Breast epithelium (tissue), 4 donors: ENCODE measurements at places on chromosomes 4 and X. TPM values are rescaled to one million over a fixed set of nuclear protein-coding genes. Genes with fewer than 3 reads are reported as not detected.

GRCh38 chr4:52483186-52483890, 175.8 kb downstream of the USP46 start:
- DNase-seq, result no peak

GRCh38 chrX:25043192-25043591, 27.4 kb upstream of the ARX start:
- no peak for DNase-seq

DNA sequence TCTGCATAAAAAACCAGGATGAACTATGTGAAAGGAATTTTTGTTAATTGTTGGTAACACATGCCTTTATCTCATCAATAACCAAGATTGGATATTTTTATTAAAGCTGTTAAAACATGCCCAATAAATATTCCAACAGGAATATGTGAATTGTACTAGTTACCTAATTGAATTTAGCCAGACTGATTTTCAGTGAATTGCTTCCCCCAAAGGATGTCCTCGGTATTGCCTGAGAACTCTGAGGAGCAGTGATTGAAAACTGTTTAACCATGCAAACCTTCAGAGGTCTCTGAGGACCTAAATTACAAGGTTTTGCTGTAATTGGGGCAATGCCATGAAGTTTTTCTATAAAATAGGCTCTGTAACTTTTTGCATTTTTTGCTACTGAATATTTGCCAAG, 66.6 kb downstream of the BLTP1 start:
- DNase-seq, result no peak

DNA sequence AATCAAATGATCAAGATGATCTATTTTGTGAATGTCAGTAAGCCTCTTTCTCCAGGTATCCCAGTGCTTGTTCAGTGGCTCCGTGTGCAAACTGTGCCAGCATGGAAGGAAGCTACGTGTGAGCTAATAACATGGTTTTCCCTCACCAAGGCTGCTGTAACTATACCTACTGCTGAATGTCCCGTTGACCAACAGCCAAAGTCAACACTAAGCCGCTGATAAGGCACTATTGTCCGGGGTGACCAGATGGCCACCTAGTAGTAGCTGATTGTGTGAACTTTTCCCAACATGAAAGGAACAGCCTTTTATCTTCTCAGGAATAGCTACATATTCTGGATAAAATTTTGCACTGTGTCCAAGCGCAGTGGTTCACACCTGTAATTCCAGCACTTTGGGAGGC, 58.0 kb upstream of the ABCG2 start:
- DNase-seq, result no peak

DNA sequence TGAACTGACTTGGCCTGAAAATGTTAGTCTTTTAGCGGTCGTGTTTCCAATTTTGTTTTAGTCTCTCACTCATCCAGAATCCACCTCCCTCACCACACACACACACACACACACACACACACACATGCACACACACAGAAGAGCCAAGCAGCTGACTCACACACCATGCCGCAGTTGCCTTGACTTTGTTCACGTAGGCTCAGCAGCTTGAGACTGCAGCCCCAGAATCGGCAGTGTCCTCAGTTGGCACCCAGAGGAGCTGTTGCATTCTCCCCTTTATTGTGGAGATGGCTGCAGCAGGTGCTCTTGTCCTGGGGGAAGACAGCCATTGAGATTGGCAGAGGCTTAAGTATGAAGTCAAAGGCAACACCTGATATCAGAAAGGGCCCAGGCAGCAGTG, 20.9 kb upstream of the XPNPEP2 start:
- no peak for DNase-seq

DNA sequence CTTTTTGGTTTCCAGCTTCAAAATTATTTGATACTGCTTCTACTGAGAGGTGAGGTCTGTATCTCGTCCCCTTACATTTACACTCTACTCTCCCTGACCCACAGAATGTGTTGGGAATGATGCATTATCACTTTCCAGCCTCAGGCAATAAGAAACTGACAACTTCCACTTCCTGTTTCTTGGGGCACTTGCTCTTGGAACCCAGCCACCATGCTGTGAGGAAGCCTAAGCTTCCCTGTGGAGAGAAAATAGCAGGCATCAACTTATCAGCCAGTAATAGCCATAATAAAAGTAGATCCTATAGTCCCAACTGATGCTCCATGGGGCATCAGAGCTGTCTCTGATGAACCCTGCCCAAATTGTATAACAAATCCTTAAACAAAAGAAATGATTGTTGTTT, 32.6 kb downstream of the RELL1 start:
- DNase-seq, result no peak

DNA sequence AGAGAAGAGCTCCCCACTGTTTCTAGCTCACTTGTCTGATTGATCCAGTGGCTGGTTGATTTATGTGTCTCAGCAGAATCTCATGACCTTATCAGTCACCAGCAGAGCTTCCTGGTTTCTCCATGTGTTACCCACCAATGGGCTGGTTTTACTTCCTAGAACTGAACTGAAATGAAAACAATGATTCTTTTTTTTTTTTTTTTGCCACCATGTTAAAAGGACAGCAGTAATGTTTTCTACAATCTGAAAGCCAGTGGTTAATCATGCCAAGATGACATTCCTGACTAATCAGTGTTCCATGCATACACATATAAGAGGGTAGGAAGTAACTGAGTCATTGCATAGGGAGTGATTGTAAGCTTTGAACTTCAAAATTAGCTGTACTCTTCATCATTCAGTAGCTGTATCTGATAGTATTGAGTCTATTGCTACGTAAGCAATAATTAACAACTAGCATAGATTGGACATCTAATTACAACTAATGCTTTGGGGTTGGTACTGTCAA, 67.7 kb downstream of the SLC4A4 start:
- DNase-seq, result no peak

- DNase-seq, result no peak
Measured at GRCh38 chr4:38283724-38284123, 323.5 kb downstream of the PTTG2 start.

DNA sequence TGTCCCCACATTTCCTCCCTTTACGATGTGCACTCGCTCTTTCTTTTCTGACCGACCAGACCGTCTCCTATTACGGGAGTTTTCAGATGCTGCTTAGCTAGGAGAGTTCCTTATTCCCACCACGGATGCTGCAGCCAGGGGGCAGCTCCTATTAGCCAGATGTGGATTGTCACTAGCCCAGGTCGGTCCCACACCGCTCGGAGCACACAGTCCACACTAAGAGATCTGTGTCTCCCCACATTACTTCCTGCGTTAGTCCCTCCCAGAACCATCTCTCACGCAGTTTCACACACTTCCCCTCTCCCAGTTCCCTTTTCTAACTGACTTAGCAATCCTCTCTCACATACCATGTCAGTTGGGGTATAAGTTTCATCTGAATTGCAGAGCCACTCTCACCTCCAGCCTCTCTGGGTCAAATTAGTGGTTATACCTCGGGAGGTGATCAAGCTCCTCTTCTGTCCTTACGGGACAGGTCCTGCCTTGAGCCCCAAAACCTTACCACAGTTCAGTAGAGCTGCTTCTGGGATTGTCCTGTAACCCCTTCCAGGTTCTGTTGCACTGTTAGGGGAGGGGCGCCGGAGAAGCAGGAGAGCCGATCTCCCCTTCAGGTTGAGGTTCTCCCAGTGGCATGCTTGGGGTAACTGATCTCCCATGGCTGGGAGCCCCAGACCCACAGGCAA, 28.2 kb downstream of the SULT1E1 start:
- no peak for DNase-seq

GRCh38 chr4:184856277-184856609, 30.5 kb upstream of the ACSL1 start:
- no peak for DNase-seq

DNA sequence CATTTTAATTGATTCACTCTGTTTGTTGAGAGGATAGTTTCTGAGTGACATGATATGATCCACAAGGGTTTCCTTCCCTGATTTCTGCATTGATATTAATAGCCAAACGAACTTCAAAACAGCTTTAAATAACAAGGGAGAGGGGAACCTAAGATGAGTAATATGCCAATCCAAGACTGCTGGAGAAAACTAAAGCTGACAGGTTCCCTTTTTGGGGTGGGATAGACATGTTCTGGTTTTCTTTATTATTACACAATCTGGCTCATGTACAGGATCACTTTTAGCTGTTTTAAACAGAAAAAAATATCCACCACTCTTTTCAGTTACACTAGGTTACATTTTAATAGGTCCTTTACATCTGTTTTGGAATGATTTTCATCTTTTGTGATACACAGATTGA, 182.2 kb downstream of the AR start:
- DNase-seq, result no peak

- DNase-seq, result no peak
Measured at GRCh38 chrX:151896734-151897474, 15.8 kb upstream of the MAGEA4 start.

GRCh38 chrX:71606536-71607216, 11.6 kb downstream of the CXCR3 start:
- DNase-seq, result no peak

- DNase-seq, result no peak
Measured at GRCh38 chr4:53037892-53038291, 175.8 kb downstream of the RASL11B start.

DNA sequence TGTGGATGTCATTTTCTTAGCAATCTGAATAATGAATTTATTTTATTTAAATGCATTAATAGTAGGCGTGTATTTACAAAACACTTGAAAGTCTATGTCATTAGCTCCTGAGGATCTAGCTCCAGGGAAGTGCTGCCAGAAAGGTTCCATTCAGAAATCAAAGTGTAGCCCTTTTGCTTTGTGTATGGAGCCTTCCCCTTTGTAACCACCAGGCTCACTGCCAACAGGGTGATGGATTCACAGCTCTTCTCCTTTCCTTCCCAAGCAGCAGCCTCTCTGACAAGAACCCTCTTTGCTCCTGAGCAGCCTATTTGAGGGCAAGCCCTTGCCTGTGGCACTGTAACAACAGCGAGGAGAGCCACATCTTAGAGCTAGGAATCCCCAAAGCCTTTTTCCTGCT, 286.0 kb upstream of the RASGEF1B start:
- DNase-seq, result no peak

DNA sequence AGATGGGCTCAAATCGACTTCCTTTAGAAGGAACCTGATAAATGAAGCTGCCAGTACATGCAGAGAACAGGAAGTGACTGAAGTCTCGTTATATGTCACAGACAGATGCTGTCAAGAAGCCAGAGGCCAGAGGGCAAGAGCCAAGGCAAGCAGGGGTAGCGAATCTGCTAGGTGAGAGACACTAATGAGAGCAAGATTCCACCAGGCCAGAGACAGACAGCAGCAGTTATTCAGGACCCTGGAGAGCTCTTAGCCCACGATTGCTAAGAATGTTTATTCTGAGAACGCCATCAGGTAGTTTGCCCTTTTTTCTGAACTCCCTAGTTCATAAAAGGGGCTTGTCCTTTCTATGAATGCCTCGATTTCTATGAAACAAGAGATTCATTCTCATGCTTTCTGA, 73.7 kb downstream of the BEND2 start:
- DNase-seq, result no peak

GRCh38 chr4:17762726-17763125, 18.7 kb downstream of the FAM184B start:
- no peak for DNase-seq

GRCh38 chr4:142366769-142367181, 479.3 kb downstream of the INPP4B start:
- DNase-seq, result no peak

- peak; percentile 48 for DNase-seq
Measured at GRCh38 chrX:107677501-107677901, 49.2 kb downstream of the PRPS1 start.

GRCh38 chr4:3720466-3720865, 45.7 kb upstream of the ADRA2C start:
- DNase-seq, result no peak

- no peak for DNase-seq
Measured at GRCh38 chr4:125836597-125837195, 521.9 kb downstream of the FAT4 start.

DNA sequence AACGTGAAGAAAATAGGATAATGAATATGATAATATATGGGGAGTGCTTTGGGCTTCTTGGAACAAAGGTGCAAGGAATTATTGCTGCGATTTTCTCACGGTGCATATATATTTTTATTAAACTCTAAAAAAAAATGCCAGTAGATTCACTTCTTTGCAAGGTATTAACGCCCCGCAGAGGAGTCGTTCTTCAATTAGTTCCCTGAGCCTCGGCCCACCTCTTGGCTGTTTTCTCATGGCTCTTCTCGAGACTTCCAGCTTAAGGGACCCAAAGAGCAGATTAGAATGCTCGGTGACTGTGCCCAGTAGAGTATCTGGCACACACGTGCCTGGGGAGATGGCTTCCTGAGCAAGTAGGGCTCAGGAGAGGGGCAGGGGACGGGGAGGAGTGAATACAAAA, 367.4 kb downstream of the MID1IP1 start:
- no peak for DNase-seq

DNA sequence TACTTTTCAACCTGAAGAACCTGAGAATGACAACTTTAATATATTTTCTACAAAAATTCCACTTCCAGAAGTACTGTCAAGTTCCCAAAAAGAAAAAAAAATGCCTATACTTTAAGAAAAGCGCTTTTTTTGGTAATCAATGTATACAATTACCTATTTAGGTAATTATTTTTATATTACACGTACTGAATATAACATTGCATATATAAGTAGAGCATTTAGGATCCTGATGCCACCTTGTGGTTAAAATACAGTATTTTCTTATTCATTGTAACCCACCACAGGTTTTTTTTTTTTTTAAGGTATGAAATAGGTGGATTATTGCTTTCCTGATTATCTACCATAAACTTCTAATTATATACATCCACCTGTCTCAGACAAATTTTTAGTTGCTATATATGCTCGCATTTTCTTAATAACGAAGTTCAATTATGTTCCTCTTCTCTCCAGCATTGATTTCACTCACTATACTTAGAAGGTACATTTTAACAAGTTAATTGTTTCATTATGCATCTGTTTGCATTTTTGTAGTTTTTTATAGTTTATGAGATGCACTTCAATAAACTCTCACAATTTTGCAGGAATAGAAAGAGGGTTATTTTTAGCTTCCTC, 5.2 kb downstream of the MAP9 start:
- DNase-seq, result no peak

- DNase-seq, result no peak
Measured at GRCh38 chrX:20325786-20326388, 59.2 kb upstream of the RPS6KA3 start.

- no peak for DNase-seq
Measured at GRCh38 chrX:109839694-109840567, 106.9 kb upstream of the ACSL4 start.

- no peak for DNase-seq
Measured at GRCh38 chr4:77579406-77580076, 26.1 kb upstream of the CXCL13 start.

HSFX3 gene
- not detected for total RNA-seq

PDE5A gene
- 7.5 TPM for total RNA-seq

TMEM271 gene
- not detected for total RNA-seq

COL4A6 gene
- 6.9 TPM for total RNA-seq

CLGN gene
- total RNA-seq, result 1.6 TPM

FRG2 gene
- not detected for total RNA-seq

TMEM47 gene
- 36.8 TPM for total RNA-seq

DCAF8L2 gene
- total RNA-seq, result not detected

PDZD4 gene
- 2.9 TPM for total RNA-seq

ZNF711 gene
- total RNA-seq, result 14.5 TPM

RAP1GDS1 gene
- total RNA-seq, result 55.8 TPM

EDA gene
- total RNA-seq, result 5.0 TPM
